ENCODE measurements at places on chromosomes 12 and 14.

DNA sequence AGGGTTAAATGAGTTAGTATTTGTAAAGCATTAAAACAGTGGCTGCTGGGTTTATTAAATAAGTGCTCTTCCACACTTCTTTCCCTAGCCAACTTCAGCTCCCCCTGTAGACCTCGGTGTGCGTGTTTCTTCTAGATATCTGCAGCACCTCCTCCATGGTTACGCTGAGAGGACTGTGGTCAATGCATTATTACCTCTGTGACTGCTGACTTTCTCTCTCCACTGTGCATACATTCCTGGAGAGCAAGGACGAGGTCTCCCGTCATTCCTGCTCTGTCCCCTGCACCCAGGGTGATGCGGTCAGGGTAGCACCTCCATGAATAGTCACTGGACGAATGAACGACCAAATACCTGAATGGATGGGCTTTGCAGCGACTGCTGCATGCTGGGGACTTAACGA lies 44.6 kb downstream of the ZFP36L1 start:
- DNase-seq, result no peak

DNA sequence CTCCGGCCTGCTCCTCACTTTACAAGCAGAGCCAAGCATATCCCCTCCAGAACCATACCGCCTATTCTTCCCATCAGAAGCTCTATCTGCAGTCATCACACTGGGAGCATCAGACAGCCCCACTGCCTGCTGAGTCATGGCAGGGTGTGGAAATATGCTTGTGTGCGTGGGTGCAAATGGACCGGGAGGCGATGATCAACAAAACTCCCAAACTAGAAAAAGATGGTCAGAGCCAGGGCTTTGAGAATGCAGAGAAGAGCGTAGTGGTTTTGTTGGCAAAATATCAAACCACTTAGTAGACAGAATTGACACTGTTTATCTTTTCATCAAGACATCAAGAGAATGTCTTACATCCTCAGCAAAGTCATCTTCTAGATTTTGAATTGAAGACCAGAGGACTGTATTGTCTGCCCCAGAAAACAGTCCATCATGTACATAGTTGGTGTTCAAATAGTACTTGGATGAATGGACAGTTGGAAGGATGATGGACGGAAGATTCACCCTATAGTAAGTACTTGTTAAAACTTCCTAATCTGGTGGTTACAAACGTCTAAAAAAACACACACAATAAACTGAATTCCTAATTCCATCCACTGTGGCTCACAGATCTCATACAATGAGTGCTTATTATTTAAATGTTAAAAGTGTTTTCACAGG lies 54.9 kb downstream of the VWF start:
- peak; percentile 83 for DNase-seq

- DNase-seq, result no peak
Measured at GRCh38 chr12:112362310-112362709, 19.9 kb downstream of the HECTD4 start.

DNA sequence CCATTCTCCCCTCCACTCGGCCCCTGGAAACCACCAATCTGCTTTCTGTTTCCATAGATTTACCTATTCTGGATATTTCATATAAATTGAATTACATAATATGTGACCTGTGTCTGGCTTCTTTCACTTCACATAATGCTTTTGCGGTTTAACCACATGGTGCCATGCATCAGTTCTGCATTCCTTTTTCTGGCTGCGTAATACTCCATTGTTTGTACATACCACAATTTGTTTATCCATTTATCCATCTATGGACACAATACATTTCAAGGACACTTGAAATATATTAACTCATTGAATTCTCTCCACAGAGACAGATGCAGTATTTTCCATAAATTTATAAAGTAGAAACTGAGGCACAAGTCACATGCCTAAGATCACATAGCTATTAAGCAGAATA lies 110.3 kb upstream of the ETV6 start:
- no peak for DNase-seq

GRCh38 chr14:99524804-99525698 lies 43.8 kb downstream of the CCNK start:
- peak; percentile 6 for DNase-seq

- DNase-seq, result no peak
Measured at GRCh38 chr14:105989566-105990302, 463.4 kb downstream of the TMEM121 start.

DNA sequence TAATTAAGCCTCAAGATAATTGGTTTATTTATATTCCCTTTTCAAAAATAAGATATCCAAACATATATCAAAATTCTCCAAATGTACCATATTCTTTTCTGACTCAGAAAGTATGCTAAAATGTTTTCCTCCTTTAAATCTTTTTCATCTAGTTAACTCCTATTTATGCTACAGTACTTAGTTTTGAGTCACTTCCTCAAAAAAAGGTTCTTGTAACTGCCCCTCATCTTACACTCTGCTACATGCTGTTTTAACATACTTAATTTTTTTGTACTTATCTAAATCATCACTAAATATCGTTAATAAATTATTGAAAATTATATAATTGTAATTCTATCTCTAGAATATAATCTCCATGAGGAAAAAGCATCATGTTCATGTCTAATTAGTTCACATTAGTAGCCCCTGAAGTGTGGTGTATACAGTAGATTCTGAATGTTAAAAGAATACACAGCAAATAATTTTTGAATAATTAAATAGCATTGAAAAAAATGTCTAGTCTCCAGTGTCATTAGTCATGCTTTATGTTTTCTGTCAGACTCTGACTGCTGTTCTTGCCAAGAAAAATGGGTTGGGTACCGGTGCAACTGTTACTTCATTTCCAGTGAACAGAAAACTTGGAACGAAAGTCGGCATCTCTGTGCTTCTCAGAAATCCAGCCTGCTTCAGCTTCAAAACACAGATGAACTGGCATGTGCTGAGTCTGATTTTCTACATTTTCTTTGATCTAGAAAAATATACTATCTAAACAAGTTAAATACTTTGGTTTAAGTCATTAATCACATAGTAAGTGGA lies 3.5 kb downstream of the KLRD1 start:
- DNase-seq, result no peak

DNA sequence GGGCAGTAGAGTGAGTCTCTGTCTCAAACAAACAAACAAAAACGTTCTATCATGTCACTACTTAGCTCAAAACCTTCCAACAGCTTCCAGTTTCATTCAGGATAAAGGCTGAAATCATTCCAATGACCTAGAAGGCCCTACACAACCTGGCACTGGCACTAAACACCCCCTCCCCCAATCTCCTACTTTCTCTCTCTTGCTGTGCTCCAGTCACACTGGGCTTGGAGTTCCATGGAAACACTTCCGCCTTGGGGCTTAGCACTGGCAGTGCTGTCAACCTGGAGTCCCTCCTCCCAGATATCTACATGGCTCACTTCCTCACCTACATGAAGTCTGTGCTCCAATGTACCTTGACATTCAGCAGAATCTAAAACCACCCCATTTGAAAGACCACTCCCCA lies 65.0 kb upstream of the SINHCAF start:
- no peak for DNase-seq

DNA sequence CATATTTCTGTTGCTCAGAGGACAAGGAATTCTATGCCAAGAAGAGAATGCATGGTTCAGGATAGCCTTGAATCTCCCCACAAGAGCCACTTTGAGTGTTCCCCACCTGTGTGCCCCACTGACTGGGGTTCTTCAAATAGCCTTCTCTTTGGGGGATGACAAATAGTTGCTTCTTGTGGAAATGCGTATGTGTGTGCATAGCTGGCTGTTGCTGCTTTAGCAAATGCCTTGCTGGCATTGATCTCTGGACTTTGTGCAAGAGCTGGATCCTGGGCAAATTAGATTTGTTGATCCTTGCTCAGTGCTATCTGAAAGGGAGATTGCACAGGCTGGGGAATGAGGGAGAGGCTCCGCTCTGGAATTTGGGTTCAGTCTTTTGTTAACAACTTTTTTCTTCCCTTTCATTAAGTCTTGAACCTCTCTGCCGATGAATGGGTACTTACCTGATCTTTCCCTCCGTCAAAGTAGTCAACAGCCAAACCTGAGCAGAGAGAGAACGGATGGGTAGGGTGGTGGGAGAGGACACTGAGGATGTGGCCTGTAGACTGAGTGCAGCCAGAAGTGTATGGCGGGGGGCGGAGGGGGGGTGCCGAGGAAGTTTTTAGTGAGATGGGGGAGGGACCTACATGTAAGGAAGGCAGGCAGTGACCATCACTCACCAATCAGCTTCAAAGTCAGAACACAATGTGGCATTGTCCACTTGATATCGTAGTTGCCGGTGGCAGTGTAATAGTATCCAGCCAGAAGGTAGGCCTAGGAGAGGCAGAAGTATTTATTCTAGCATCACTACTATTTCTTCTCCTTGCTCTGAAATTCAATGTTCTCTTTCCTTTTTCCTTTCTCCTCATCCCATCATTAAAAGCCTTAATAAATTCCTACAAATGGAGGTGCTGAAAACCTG lies 10.7 kb downstream of the EMG1 start:
- DNase-seq, result no peak

- no peak for DNase-seq
Measured at GRCh38 chr12:118680356-118680963, 300.9 kb upstream of the SRRM4 start.

DNA sequence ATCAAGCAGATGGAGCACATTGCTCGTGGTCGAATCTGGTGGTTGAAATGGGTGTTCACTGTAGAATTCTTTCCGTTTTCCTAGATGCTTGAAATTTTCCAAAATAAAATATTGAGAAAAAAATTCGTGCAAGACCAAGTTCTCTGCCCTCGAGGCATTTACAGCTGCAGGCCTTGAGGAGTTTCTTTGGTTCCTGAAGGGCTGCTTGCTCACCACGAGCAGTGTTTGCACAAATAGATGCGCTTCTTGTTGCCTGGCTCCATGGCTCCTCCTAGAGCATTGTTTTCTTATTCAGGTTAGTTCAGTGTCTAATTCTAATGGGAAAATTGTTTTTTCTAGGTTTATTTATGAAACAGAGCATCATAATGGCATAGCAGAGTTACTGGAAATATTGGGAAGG lies 74.5 kb upstream of the DYNC1H1 start:
- DNase-seq, result no peak

- no peak for DNase-seq
Measured at GRCh38 chr14:33081259-33081658, 142.6 kb downstream of the NPAS3 start.
